ENCODE measurements at places on chromosomes 1 and 21.
A peak's percentile ranks its signal among the peaks of the same experiment; 100 is the strongest.

DNA sequence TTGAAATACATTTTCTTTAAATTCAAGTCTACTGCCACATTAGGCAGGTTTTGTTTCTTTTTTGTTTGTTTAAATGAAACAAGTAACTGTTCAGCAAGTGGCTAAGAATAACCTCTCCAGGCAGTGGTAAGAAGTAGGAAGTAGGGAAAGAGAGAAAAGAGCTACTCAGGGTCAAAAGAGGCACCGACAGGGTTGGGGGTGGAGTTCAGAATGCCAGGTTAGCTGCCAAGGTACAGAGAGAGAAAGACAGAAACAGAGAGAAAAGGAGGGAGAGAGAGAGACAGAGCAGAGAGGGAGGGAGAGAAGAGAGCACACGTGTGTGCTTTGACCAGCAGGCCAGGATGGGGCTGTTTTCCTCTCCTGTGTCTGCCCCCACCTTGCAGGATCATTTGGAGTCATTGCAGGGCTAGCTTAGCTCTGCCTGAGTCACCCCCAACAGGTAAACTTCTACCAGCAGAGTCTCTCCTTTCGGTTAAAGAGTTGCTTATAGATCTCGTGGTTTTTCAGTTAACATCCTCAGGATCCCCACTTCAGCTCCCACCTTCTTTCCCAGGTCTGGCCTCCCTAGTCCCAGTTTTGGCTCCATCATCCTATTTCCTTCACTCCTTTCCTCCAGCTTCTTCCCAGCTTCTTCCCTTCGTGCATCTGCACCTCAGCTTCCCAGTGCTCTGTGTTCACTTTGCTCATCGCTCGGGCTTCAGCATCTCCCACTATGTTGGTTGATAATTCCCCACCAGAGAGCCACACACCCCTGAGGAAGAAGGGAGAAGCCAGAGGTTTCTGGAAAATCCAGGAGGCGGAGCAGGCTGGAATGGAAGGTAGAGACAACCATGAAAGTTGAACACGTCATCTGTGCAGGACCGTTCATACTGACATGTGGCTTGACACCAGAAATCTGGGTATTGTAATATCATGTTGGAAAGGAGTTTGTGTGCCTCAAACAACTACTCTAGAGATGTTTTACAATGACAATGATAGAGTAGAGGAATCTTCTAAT lies 21.8 kb upstream of the RAB4A start:
- DNase-seq = no peak

- DNase-seq = no peak
Measured at GRCh38 chr1:39564340-39564739, 12.2 kb downstream of the PABPC4 start.

GRCh38 chr1:14658642-14659041 lies 60.2 kb downstream of the KAZN start:
- no peak for DNase-seq

DNA sequence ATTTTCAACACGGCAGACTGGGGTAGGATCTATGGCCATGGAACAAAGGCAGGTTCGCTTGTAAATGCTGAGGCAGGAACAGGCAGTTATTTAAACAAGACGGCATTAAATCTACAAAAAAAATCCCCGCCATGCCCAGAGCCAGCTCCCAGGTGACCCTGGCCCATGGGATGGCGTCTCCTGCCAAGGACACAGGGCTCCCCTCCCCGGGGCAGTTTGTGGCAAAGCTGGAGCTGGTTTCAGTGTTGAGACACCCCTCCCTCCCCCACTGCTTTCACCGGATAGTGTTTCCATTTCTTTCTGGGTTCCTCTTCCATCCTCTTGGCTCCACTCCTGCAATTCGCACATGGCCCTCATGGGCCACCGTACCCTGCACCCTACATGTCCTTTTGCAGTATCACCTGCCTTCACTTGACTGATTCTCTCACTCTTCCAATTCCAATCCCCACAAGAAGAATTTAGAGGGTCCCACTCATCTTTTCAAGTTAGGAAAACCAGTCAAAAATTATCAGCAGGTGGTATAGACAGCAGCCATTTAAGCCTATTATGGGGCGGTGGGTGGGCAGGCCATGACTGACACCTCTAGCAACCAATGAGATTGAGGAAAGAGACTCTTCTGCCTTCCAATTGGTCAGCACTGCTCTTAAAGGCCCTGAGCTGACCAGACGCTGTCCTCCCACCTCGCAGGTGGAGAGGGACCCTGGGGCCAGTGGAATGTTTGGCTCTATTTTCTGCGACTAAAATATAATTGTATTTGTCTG lies 52.0 kb downstream of the OLIG1 start:
- DNase-seq = peak; percentile 32

GRCh38 chr1:17599954-17600300 lies 60.4 kb downstream of the ARHGEF10L start:
- no peak for DNase-seq

DNA sequence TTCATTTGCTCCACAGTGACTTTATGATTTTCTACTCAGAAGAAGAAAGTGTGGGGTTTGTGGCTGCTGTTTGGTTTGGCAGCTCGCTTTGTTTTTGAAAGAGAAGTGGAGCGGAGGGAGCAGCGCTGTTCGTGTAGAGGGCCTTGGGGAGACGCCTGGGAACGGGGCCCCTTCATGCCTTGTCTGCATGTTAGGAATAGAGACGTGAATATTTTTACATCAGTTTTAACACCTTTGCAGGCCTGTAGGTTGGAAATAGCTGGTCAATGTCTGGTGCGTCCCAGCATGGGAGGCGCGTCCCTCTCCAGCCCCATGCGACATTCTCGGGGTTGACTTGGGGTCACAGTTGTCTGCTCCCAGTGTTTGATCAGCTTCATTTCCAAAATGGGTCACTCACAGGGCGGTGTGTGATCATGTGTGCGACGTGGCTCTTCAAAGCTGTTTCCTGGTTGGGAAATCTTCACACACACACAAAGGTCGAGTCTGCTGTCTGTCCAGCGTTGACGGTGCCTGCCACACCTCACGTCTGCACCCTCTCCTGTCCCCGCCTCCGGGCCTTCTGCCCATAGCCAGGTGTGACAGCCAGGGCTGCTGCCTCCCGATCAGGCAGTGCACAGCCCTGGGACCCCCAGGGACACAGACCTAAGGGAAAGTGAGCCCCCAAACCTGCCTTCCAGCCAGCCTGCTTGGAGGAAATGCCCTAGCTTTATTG lies 149.2 kb downstream of the PSMG1 start:
- no peak for DNase-seq

DNA sequence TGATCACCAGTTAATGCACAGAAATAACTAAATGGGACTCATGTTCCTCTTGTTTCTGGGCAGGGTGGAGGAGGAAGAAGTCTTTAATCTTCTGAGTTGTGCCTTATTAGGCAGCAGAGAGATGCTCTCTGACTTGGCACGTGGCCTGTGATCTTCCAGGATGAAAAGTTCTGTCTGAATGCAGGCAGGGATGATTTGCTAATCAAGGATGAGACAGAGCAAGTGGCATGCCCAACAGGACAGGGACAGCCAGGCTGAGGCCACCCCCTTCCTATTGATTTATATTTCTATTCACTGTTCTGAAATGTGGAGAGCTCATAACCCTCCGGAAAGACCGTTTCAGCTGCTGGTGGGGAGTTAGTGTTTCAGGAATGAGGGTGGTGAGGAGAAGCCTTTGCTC lies 477.8 kb upstream of the CAMK1G start:
- peak; percentile 68 for DNase-seq
